ENCODE measurements at places on chromosomes 13 and 19.

GRCh38 chr13:51556740-51557139 lies 27.5 kb upstream of the WDFY2 start:
- DNase-seq: no peak

GRCh38 chr13:34243403-34243802 lies 425.5 kb downstream of the RFC3 start:
- DNase-seq: no peak

DNA sequence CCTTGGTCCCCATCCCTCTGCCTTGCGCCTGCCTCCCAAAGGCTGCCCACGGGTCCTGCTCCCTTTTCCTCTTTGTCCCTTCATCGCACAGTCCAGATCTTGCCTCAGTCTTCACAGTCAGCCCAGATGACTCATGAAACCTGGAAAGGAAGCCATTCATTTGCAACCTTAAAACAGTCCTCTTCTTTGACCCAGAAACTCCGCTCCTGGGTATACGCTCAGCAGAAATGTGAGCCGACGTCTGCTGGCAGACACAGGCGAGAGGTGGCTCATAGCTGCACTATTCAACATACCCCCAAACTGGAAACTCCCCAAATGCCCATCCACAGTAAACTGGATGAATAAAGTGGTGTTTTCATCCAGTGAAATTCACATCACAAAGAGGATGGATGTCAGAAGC lies 13.6 kb upstream of the PEPD start:
- no peak for DNase-seq

DNA sequence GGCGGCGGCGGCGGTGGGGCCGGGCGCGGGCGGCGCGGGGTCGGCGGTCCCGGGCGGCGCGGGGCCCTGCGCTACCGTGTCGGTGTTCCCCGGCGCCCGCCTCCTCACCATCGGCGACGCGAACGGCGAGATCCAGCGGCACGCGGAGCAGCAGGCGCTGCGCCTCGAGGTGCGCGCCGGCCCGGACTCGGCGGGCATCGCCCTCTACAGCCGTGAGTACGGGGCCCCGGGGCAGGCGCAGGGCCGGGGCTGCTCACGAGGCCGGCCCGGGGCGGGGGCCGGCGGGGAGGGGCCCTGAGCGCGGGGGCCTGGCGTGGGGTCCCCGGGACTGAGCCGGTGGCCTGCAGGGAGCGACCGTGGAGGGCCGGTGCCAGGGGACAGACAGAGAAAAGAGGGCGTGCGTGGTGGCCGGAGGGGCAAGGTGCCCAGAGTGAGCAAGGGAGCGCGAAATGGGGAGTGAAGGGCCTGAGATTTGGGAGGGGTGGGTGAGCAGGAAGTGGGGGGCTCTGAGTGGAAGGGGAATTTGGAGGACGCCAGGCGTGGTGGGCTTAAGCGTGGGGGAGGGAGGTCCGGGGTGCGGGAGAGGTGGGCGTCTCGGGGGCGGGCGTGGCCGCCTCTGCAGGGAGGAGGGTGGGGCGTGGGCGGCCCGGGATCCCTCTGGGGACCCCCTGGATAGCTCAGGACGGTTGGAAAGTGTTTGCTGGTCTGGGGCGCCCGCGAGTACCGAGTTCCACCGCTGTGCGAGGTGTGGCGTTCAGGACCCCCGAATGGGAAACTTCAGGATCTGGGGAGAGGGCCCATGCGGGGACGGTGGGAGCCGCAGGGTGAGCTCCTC lies 575 bp downstream of the CARM1 start:
- peak; percentile 14 for DNase-seq

All from posterior cingulate gyrus (tissue), 11 donors.